ENCODE measurements at places on chromosomes 5 and 9. TPM values are rescaled to one million over a fixed set of nuclear protein-coding genes. Genes with fewer than 3 reads are reported as not detected.

COL5A1 gene
- 102 TPM for polyA plus RNA-seq

DNA sequence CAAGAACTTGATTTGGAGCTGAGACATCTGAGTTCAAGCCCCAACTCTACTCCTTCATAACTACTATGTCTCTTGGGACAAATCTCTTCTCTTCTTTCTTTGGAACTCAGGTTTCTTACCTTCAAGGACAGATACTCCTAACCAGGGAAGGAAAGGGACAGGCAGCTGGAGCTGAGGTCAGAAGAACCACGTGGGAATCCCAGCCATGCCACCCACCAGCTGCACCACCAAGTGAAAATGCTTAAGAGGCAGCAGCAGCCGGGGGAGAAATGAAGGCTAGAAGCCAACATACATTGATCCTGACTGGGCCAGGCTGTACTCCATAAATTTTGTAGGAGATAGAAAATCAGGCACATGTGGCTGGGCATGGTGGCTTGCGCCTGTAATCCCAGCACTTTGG, 9.6 kb upstream of the OR5C1 start:
- DNase-seq, result no peak

DNA sequence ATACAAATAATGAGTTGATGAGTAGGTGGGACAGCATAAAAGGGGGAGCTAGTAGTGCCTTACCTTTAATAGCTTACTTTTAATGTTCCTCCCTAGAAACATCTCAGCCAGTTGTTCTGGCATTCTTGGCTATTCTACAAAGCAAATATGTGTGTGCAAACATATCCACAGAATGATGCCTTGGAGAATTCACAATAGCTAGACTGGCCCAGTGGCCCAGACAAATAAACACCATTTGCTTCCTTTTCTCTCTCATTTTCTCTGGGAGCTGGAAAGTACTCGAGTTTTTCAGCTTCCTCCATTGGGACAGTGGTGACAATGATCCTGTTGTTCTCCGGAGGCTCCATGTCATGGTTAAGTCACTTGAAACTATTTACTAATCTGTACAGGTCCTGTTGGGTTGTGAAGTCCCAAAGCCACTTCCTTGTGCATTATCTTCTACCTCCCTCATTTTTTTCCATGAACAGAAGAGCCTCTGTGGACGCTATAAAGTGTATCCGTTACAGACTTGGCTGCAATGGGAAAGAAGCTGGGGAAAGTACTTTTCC, 122.9 kb downstream of the DMAC1 start:
- DNase-seq, result no peak

GRCh38 chr5:157690690-157691433, 19.5 kb downstream of the C5orf52 start:
- no peak for DNase-seq

GRCh38 chr9:16356196-16356765, 514.2 kb downstream of the BNC2 start:
- no peak for DNase-seq

All from endothelial cell of umbilical vein (primary cell).